Activated T-cell treated with anti-CD3 and anti-CD28 coated beads, Interleukin-2, amount 50 U/mL, for 4 hours (primary cell): ENCODE measurements at places on chromosomes 7 and 10. TPM values are rescaled to one million over a fixed set of nuclear protein-coding genes. Genes with fewer than 3 reads are reported as not detected.

GRCh38 chr10:126618466-126618865 lies 52.0 kb downstream of the C10orf90 start:
- DNase-seq, result no peak

DNA sequence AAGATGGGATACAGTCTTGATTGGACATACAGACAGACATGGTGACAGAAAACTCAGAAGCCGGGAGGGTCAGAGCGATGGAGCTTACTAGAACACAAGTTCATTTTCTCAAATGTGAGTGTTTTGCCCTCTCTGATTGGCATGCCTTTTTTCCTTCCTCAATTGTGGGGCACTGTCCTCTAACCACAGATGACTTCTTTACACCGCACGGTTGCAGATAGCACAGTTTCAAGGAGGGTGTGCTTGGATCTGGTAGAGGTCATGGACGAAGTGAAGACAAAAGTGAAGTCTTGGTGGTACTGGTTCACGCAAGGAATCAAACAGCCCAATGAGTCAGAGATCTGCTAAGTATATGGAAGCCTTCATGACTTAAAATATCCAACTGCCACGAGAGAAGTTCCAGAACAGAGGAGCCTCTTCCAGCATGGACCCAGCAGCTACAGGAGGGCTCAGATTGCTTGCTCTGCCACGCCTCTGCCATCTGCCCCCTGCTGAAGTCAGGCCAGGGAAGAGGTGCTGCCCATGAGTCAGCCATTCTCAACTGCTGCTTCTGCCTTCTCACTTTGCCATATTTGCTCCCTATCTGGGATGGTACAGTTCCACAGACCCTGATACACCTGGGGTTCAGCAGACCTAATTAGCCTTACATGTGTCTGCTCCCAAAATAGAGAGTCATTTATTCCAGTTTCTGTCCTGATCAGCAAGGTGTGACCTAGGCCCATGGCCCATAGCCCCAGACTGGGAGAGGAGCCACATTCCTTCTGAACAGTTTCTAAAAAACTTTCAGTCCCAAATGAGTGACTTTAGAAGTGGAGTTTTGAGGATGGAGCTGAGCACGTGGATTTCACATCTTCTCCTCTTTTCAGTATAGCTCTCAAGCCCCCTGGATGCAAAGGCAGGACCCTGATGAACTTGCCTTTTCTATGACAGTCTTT lies 413.8 kb downstream of the KCNMA1 start:
- no peak for DNase-seq

GRCh38 chr10:120588311-120588710 lies 131.3 kb downstream of the PLPP4 start:
- no peak for DNase-seq

- no peak for DNase-seq
Observed at GRCh38 chr10:103692436-103692951, 162.9 kb downstream of the SH3PXD2A start.

GRCh38 chr10:78619115-78619851 lies 449.5 kb upstream of the ZMIZ1 start:
- no peak for DNase-seq

GRCh38 chr7:129370812-129371211 lies 63.4 kb upstream of the STRIP2 start:
- DNase-seq, result no peak

DNA sequence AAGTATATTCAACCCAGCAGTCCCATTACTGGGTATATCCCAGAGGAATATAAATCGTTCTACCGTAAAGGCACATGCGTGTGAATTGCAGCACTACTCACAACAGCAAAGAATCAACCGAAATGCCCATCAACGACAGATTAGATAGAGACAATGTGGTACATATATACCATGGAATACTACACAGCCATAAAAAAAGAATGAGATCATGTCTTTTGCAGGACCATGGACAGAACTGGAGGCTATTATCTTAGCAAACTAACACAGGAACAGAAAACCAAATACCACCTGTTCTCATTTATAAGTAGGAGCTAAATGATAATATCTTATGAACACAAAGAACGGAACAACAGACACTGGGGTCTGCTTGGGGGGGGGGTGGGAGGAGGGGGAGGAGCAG lies 44.3 kb upstream of the KLHL7 start:
- DNase-seq, result no peak

DNA sequence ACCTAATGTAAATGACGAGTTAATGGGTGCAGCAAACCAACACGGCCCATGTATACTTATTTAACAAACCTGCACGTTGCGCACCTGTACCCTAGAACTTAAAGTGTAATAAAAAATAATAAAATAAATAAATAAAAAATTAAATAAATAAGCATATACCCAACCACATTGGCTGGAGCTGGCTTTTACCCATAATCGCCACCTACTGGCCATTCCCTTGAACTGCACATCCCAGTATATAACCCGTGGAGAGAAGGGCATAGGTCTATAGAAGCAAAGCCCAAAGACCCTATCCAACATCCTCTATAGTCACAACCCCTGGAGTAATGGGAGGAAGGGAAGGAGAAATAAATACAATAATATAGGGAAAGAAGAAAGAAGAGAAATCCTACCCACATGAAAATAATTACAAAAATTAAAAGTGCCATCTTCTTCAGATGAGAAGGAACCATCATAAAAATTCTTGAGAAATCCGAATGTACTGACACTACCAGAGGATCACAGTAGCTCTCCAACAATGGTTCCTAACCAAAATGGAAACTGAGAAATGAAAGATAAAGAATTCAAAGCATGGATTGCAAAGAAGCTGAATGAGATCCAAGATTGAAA lies 65.6 kb downstream of the TWIST1 start:
- DNase-seq, result no peak

- DNase-seq, result no peak
Observed at GRCh38 chr10:61195211-61195610, 251.2 kb upstream of the RHOBTB1 start.

DNA sequence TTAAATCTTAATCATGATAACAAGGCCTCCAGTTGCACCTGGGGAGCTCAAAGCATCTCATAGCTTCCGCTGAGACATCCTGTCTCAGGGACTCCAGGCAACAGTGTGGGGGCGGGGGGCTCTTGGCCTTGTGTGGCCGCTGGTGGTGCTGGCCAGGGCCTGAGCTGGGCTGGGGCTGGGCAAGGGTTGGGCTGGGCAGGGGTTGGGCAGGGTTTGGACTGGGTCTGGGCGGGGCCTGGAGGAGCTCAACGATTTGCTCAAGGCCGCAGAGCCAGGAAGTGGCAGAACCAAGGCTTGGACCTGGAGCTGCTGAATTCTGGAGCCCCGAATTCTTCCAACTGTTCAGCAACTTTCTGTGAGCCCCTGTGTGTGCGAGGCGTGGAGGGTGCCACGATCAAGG lies 37.9 kb upstream of the PSMG3 start:
- DNase-seq, result no peak

- DNase-seq, result no peak
Observed at GRCh38 chr10:15439341-15439842, 68.3 kb upstream of the FAM171A1 start.

DNA sequence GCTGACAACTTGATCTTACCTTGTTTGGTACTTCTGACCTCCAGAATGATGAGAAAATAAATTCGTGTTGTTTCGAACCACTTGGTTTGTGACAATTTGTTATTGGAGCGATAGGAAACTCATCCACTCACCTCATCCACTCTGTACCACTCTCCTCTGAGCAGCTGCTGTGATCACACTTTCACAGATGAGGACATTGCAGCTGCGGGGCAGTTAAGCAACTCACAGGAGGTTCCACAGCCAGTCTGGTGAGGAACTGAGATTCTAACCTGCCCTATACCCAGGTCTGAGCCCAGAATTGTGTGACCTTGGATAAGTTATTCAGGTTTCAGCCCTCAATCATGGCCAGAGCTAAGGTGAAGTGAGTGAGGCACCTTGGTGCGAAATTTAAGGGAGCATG lies 35.2 kb downstream of the BTBD16 start:
- DNase-seq, result no peak

GRCh38 chr7:135253851-135254771 lies 20.5 kb downstream of the STRA8 start:
- no peak for DNase-seq

GRCh38 chr7:13262929-13263530 lies 575.6 kb downstream of the ARL4A start:
- DNase-seq, result no peak

GRCh38 chr7:125316466-125316865 lies 386.8 kb upstream of the POT1 start:
- DNase-seq, result no peak

GRCh38 chr10:132845041-132845551 lies 59.1 kb upstream of the NKX6-2 start:
- no peak for DNase-seq

GRCh38 chr10:119199231-119199992 lies 8.0 kb upstream of the GRK5 start:
- DNase-seq, result peak; percentile 33

DNA sequence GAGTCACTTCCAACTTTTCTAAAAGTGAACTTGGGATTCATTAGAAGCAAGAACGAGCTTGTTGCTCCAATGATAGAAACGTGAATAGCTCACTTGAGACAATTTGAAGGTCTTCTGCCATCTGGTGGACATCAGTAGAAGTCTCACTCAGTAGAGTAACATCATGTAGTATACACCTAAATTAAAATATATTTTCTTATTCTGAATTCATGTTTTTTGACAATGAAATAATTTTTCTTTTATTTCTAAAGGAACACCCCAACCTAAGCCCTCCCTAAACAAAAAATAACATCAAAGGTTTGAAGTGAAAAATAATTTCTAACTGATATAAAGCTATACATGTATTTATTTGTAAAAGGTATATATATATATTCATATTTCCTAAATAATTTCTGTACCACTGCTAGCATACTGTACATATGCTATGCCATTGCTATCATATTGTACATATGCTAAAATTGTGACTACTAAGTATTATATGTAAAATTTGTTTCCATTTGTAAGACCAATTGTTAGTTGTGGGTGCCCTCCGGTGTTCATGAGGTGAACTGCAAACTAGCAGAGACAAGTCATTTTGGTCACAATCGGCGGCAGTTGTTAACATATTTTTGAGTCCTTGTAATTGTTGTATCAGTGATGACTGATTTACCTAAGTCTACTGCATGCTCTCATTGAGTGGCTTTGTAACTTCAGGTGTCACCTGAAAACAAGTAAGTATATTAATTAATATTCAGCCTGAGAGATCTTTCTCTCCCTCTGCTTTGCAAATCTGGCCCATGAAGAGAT lies 121.9 kb downstream of the PTPRZ1 start:
- DNase-seq, result no peak

DNA sequence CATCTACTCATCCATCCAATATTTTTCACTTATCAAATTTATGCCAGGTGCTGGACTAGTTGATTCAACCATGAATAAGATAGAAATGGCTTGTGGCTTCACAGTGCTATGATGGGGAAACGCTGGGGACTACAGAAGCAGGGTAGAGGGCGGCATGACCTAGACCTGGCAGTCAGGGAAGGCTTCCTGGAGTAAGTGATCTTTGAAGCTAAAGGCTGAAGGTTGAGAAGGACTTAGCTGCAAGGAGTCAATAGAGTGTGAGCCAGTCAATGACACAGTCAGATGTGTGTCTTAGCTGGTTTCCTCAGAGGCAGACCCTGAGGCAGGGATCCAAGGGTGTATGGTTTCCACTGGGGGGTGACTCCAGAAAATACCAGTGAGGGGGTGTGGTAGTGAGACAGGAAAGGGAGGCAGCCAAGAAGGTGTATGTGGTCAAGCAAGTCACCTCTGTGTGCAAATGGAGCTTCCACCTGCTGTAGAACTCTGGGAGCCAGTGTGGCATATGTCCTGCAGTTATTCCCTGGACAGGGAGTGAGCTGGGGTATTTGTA lies 10.3 kb downstream of the PRF1 start:
- no peak for DNase-seq

- no peak for DNase-seq
Observed at GRCh38 chr10:8539056-8539455, 484.6 kb downstream of the GATA3 start.

GRCh38 chr10:34814913-34815184 lies 247 bp downstream of the PARD3 start:
- DNase-seq, result no peak

DNA sequence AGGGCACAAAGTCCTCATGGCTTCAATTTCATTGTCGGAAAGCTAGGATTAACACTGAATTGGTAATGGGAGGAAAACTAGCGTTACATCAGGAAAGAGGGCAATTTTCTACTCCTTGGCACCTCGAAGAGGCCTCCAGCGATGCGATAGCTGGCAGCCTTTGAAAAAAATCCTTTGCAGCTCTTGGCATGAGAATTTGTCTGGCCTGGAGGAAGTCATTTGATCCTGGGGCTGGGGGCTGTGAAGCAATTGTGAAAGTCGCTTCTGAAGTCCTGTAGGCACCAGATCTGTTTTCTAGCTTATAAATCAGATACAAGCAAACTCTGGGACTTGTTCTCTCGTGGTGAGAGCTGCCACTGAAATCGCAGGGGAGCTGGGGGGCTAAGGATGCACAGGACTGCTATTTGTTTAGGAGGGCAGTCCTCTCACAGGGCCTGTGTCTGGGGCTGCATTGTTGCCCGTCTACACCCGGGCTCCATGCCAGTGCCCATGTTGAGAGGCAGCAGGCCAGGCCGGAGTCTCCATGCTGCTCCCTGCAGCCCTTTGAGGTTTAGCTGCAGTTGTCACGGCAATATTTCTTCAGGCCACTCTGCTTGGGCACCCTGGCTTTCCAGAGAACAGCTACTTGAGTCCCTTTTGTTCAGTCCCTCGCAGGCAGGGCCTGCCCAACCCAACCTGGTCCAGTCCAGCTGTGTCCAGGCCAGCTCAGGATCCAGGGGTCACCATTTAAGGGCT lies 206.8 kb upstream of the LYZL1 start:
- DNase-seq, result no peak

The LIPA gene
- 13.2 TPM for total RNA-seq

The CLCN1 gene
- total RNA-seq, result not detected

The GATA3 gene
- total RNA-seq, result 28.1 TPM

The PLEKHS1 gene
- total RNA-seq, result not detected

The AFAP1L2 gene
- 0.20 TPM for total RNA-seq

The OR2A7 gene
- total RNA-seq, result 0.58 TPM

The KEL gene
- total RNA-seq, result not detected

The GRID1 gene
- total RNA-seq, result not detected

The TLX1 gene
- total RNA-seq, result not detected
